ENCODE measurements at places on chromosomes 2 and 18. TPM values are rescaled to one million over a fixed set of nuclear protein-coding genes. Genes with fewer than 3 reads are reported as not detected.

Gene TMEM198
- total RNA-seq, result 1.5 TPM

Gene KCNE4
- 2.4 TPM for total RNA-seq

Gene VIT
- 9.8 TPM for total RNA-seq

Gene UBXN2A
- total RNA-seq, result 13.4 TPM

Gene MDH1
- total RNA-seq, result 153 TPM

Gene COL4A4
- total RNA-seq, result 0.23 TPM

Gene PLB1
- total RNA-seq, result 21.6 TPM

Gene SERPINB10
- not detected for total RNA-seq

Gene FIGN
- total RNA-seq, result 2.2 TPM
